ENCODE measurements at places on chromosomes 11 and 22. TPM values are rescaled to one million over a fixed set of nuclear protein-coding genes. Genes with fewer than 3 reads are reported as not detected.
A peak's percentile ranks its signal among the peaks of the same experiment; 100 is the strongest.

DNA sequence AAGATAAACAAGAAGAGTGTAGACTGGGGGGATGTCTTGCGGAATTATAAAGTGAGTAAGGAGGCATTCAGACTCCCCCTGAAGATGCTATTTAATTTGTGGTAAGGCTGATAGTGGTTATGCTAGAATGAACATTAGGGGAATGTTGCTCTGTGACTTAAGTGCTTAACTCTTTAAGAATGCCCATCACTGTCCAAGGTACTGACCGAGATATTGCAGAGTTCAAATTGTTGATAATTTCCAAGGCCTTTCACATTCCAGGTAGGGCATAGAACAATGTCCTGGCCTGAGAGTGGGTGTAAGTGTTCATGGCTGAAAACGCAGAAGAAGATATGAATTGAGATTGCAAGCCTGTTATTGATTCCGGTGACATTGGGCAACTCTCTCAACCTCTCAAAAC, 90.3 kb upstream of the SEZ6L start:
- peak; percentile 33 for DNase-seq

DNA sequence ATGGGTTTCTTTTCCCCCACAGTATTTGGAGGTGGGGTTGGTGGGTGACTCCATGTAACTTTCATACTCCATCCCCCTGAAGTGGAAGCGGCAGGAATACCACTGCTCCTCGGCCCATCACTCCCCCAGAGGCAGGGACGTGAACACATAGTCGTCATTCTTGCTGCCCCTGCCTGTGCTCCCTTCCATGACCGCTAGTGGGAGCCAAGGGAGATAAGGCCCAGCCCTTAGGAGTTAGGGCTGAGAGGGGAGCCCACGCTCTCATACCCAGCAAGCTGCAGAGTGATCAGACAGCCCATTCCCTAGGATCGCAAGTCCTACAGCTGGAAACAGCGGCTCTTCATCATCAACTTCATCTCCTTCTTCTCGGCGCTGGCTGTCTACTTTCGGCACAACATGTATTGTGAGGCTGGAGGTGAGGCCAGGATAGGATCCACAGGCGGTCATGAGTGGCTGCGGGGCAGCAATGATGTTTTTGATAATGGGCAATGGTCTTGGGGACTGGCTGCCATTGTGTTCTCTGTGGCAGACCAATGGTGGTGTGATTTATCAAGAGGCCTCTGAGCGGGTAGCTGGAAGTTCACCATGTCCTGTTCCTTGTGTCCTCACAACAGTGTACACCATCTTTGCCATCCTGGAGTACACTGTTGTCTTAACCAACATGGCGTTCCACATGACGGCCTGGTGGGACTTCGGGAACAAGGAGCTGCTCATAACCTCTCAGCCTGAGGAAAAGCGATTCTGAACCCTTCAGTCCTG, 15.9 kb downstream of the RHOG start:
- no peak for DNase-seq

DNA sequence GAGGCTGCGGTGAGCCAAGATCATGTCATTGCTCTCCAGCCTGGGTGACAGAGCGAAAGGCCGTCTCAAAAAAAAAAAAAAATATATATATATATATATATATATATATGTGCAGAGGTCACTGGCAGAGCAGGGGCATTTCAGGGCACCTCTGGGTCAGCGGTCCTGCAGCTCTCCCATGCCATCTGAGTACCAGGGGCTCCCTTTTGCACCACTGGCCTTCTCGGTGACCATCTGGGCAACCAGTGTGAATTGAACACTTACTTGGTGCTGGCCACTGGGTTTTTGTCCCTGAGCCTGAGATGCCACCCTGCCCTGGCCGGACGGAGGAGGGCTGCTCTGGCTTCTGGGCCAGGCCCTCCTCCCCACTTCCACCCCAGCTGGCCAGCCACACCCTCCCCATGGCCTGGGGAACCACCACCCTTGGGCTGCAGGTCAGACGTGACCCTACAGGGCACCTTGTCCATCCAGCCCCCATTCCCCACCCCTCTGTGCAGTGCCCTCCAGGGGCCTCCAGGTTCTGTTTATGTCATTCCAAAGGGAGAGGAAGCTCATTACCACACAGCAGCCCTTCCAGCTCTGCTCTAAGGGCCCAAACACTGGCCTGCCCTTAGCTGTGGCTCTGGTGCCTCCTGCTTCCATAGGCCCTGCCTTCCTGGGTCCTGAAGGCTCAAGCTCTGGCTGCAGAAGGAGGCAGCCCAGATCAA, 10.3 kb downstream of the MAPK8IP1 start:
- no peak for DNase-seq

GRCh38 chr11:93143186-93143585, 54.6 kb downstream of the SLC36A4 start:
- DNase-seq = no peak

DNA sequence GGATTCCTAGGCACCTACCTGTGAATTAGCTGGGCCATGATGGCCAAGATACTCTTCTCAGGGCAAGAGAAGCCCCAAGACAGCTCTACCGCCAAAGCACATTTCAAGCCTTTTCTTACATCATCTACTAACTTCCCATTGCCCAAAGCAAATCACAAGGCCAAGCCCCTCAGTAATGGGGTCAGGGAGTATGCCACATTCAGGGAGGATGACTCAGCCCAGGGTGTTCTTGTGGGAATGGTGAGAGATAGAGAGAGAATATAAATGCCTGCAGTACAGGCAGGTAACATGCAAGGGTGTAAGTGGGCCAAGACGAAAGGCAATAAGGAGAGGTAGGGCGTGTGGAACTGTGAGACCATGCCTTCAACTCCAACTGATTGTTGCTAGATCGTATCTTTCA, 162.5 kb upstream of the ISX start:
- DNase-seq = no peak

ANO1 gene
- polyA plus RNA-seq = 18.2 TPM
